ELF-1 (cell line): ENCODE measurements at places on chromosomes 11 and 22.

DNA sequence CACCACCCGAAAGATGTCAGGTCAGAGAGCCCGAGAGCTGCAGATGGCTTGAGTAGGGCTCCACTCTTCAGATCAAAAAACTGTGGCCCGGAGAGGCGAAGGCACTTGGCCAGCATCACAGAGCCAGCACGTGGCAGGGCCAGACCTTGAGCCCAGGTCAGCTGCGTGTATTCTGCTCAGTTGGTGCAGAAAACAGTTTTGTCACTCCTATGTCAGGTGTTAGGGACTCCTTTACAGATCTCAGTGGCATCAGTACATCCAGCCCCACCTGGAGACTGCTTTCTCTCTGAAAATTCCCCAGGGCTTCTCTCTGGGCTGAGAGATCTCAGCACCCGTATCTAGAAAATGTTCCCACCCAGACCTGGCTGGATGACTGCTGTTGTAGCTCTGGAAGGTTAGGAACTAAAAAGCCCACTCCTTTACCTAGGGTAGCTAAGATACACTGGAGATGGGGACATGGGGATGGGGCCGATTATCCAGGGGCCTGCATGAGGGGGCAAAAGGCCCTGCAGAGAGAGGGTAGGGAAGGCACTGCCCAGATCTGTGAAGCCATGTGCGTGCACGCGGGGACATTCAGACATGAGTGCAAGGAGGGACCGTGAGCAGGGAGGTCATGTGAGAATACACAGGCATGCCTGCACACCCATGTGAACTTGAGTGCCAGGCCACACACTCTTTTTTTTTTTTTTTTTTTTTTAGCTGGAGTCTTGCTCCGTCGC is 3.4 kb downstream of the APOA1 start:
- DNase-seq = no peak

GRCh38 chr11:47418454-47419259 is 7.6 kb downstream of the PSMC3 start:
- DNase-seq = no peak

GRCh38 chr22:17655289-17655688 is 16.7 kb downstream of the BCL2L13 start:
- DNase-seq = no peak

DNA sequence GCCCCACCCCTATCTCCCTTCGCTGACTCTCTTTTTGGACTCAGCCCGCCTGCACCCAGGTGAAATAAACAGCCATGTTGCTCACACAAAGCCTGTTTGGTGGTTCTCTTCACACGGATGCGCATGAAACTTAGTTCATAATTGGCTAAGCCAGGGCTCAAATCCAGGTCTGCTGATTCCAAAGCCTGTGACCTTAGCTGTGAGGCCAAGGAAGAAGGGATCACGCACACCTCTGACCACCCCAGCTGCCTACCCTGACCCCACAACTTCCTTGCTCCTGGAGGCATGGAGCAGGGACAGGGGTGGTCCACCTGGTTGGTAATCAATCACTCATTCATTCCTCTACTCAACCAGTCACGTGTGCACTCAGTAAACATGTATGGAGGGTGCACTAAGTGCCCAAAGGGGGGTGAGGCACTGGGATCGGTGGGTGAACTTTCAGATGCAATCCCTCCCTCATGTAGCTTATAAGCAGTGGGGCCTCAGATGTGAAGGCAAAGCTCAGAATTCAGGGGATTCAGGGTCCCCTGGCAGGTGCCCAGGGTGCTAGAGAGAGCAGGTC is 10.3 kb downstream of the FXYD2 start:
- no peak for DNase-seq

GRCh38 chr11:5631969-5632635 is 7.3 kb downstream of the TRIM34 start:
- DNase-seq = no peak

GRCh38 chr22:29197096-29197495 is 8.6 kb upstream of the EMID1 start:
- DNase-seq = no peak

GRCh38 chr22:49155770-49156580 is 671.7 kb downstream of the BRD1 start:
- DNase-seq = no peak

- DNase-seq = no peak
These were observed 6.0 kb downstream of the B4GALNT4 start for GRCh38 chr11:375065-376025.

DNA sequence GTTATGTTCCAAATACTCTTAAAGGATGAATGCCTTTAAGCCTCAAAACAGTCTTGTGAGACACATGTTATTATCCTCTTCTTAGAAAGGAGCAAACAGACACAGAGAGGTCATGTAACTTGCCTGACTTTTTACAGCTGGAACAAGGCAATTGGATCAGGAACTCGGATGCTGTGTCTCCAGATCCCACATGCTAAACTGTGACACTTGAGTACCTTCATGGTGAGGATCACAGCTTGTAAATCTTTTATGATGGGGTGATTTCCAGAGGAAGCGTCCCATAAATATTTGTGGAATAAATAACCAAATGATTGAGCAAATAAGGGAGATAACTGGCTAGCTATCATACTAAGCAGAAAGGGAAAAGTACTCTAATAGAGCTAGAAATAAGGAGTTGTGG is 171.2 kb downstream of the C11orf91 start:
- DNase-seq = no peak

GRCh38 chr11:69122630-69123431 is 32.9 kb upstream of the SMIM38 start:
- DNase-seq = peak; percentile 98

- no peak for DNase-seq
These were observed 4.2 kb downstream of the FBLN1 start for GRCh38 chr22:45506816-45507360.

DNA sequence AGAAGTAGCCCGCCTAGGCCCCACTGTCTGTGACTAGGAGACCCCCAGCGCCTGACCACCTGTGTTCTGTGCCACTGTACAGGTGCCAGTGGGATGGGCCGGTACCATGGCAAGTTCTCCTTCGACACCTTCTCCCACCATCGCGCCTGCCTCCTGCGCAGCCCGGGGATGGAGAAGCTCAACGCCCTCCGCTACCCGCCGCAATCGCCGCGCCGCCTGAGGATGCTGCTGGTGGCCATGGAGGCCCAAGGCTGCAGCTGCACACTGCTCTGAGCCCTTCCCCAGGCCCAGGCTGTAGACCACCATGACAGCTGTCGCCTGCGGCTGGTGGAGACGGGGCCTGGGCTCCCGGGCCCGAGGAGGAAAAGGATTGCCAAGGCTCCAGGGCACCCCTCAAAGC is 2.8 kb upstream of the NDUFS8 start:
- no peak for DNase-seq

DNA sequence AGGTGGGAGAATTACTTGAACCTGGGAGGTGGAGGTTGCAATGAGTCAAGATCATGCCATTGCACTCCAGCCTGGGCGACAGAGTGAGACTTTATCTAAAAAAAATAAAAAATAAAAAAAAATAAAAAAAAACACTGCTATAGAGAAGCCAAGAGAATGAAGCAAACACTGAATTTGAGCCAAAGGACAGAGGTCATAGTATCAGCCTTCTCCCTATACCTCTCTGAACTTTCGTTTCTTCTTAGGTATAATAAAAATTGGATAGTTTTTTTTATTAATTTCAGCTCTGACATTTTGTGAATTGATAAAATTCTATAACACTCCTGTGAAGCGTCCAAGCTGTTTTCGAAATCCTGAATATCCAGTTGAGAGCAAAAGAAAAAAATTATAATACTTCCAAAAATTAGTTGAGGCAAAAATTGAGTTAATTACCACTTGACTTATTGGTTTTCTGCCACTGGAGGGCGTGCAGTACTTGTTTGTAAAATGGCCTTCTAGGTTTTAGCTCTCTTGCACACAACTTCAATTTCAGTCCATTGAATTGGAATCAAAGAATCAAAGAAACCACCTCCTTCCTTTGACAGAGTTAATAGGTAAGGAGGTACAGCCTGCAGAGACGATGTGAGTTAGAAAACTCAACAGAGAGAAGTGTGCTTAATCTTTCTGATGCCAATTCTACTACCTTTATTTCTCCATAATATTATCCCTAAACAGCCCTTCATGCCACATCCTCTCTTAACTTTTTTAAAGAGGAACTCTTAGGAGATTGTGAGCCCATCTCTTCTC is 143.2 kb downstream of the BBOX1 start:
- DNase-seq = peak; percentile 37
